Activated CD8-positive, alpha-beta memory T cell treated with anti-CD3 and anti-CD28 coated beads, Interleukin-2, amount 10 ng/mL, durations not matched to agents 7 days and 5 days (primary cell): ENCODE measurements at places on chromosomes 5 and 9. TPM values are rescaled to one million over a fixed set of nuclear protein-coding genes. Genes with fewer than 3 reads are reported as not detected.

GRCh38 chr5:15366676-15367391 is 133.1 kb upstream of the FBXL7 start:
- H3K27me3 ChIP-seq: no peaks in the 10 kb centered on the region

The RALGDS gene
- total RNA-seq: 103 TPM

DNA sequence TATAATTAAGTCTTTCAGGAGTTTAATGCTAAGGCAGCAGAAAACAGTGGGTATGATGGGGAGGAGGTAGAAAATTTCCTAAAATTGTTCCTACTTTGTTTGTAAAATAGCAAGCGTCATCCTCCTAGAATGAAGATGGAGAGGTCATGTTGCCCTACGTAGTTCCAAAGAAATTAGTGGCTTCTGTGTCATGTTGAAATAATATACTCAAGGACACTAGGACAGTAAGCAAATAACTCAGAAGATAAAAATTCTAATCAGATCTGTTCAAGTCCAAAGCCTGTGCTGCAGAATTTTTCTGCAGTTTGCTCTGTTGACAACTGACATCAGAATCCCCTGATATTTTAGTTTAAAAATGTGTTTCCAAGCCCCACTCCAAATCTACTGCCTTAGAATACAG is 486.3 kb downstream of the DIRAS2 start:
- no peak for DNase-seq
- H3K27me3 ChIP-seq: peaks cover 27% of the 10 kb centered on the region
- no peaks in the 10 kb centered on the region for H3K4me1 ChIP-seq
- H3K36me3 ChIP-seq: no peaks in the 10 kb centered on the region
- no peak overlapping the region for H3K27ac ChIP-seq
- H3K4me3 ChIP-seq: no peak overlapping the region

- no peaks in the 10 kb centered on the region for H3K27me3 ChIP-seq
- peak overlapping the region; percentile 23 for H3K4me3 ChIP-seq
- H3K36me3 ChIP-seq: peaks cover 14% of the 10 kb centered on the region
- DNase-seq: peak; percentile 82
- H3K27ac ChIP-seq: peak overlapping the region; percentile 94
These were observed 226.6 kb downstream of the SNX18 start for GRCh38 chr5:54743997-54744788.

The HTR4 gene
- not detected for total RNA-seq

GRCh38 chr5:151622367-151623088 is 31.4 kb upstream of the FAT2 start:
- no peak for DNase-seq
- no peaks in the 10 kb centered on the region for H3K36me3 ChIP-seq
- H3K4me1 ChIP-seq: no peaks in the 10 kb centered on the region
- no peak overlapping the region for H3K27ac ChIP-seq

- no peak overlapping the region for H3K27ac ChIP-seq
- no peak for DNase-seq
- no peaks in the 10 kb centered on the region for H3K36me3 ChIP-seq
- H3K27me3 ChIP-seq: peaks cover 3% of the 10 kb centered on the region
These were observed 56.0 kb upstream of the FAM174A start for GRCh38 chr5:100479079-100479688.

DNA sequence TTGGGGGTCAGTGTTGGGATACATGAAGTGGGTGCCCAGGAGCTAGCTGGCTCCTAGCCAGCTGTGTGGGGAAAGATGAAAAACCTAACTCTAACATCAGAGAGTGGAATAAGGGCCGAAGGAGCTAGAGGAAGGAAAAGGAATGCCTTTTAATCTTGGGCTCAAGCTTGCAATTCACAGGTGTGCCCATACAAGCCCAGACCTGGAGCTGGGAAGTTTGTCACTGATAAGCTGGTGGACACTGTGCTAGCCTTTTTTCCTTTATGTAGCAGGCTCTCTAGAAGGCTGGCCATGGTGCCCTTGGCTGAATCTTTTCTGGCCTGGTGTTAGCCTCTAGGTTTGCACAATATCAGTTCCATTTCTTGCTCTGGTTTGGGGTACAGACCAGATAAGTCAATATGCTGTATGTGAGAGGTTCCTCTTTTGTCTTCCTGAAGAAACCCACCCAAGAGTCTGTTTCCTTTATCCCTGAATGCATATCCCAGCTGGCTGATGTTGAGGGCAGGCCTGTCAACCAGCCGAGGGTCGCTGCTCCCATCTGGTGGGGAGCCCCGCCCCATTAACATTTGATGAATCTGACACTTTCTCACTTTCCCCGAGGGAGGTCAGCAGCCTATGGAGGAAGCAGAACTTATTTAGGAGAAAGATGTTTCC is 92.4 kb upstream of the CXCL14 start:
- H3K4me3 ChIP-seq: no peak overlapping the region
- H3K4me1 ChIP-seq: peaks cover 4% of the 10 kb centered on the region
- peaks cover 22% of the 10 kb centered on the region for H3K27me3 ChIP-seq
- DNase-seq: no peak

The DOCK8 gene
- 389 TPM for total RNA-seq

The STK32A gene
- total RNA-seq: not detected

GRCh38 chr9:114031037-114031630 is 47.0 kb downstream of the AMBP start:
- H3K27ac ChIP-seq: no peak overlapping the region
- peak; percentile 21 for DNase-seq
- H3K4me3 ChIP-seq: no peak overlapping the region
- H3K4me1 ChIP-seq: peaks cover 4% of the 10 kb centered on the region

The FOXD4 gene
- total RNA-seq: 0.15 TPM

DNA sequence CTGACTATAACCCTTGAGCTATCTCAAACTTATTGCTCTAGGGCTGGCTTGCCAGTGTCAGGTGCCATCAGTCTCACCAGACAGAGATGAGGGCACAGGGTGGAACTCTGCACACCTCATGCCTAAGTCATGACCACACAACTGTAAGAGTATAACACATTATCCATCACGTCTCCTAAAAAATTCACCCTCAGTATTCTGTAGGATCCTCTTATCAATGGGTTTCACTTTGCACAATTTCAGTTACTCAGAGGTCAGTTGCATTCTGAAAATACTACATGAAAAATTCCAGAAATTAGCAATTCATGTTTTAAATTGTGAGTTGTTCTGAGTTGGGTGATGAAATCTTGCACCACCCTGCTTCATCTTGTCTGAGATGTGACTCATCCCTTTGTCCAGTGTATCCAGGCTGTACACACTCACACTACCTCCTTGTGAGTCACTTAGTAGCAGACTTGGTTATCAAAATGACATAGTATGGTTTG is 690.9 kb upstream of the CDH18 start:
- H3K27me3 ChIP-seq: no peaks in the 10 kb centered on the region
- H3K27ac ChIP-seq: peak overlapping the region; percentile 40
- H3K4me1 ChIP-seq: no peaks in the 10 kb centered on the region
- no peak overlapping the region for H3K4me3 ChIP-seq
- no peak for DNase-seq

DNA sequence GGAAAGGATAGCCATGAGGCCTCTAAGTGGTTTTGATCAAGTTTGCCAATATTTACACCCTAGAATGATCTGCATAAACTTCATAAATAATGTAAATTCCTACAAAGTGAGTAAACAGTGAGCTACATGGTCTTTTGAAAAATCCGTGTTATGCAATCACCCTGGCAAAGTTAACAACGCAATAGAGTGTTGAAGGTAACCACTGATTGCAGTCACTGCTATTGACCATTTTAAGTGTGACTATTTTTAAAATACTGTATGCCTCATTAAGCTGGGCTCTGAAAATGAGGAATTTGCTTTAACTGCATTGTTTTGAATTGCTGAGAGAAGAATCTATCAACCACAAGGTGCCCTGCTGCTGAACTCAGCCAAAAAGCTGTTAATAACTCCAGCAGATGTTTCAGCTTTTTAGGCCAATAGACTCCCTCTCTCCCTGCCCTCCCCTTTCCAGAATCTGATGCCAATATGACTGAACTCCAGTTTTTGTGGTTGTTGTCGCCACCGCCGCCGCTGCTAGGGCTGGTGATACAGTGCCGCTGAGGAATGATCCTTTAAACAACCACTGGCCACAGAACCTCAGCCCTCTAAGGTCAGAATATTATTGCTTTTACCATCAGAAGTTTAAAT is 35.3 kb upstream of the SMARCA2 start:
- DNase-seq: no peak
- no peak overlapping the region for H3K27ac ChIP-seq
- no peaks in the 10 kb centered on the region for H3K36me3 ChIP-seq
- peaks cover 3% of the 10 kb centered on the region for H3K4me1 ChIP-seq
- no peaks in the 10 kb centered on the region for H3K27me3 ChIP-seq

The SLC25A2 gene
- 0.56 TPM for total RNA-seq
